Daoy (cell line): ENCODE measurements at places on chromosomes 12 and 14. TPM values are rescaled to one million over a fixed set of nuclear protein-coding genes. Genes with fewer than 3 reads are reported as not detected.
A peak's percentile ranks its signal among the peaks of the same experiment; 100 is the strongest.

The ATP2A2 gene
- total RNA-seq, result 82.2 and 106 TPM in 2 replicates

The CFAP54 gene
- total RNA-seq, result 0.51 and 0.80 TPM in 2 replicates

- DNase-seq, result no peak
Observed at GRCh38 chr12:82326905-82327503, 31.2 kb downstream of the CCDC59 start.

DNA sequence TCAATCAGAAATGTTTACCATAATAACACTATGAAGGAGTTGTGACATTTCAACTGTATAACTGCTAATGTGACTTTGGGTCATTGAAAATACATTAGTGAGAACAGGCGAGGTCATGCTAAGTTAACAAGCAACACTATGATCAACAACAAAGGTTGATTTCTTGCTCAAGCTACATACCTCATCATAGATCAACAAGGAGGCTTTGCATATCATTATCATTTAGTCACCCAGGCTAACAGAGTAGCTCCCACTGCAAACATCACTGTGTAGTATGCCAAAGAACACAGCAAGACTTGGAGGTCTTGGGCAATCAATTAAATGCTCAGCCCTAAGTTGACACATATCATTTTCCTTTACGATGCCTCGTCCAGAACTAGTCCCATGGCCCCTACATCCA, 212.5 kb downstream of the NOVA1 start:
- no peak for DNase-seq

- DNase-seq, result peak; percentile 94
Observed at GRCh38 chr12:52280796-52281560, 6.5 kb downstream of the KRT86 start.

The SLC11A2 gene
- 49.6 and 54.3 TPM in 2 replicates for total RNA-seq

The KRT82 gene
- total RNA-seq, result not detected in 2 replicates

The KLHL33 gene
- total RNA-seq, result not detected in 2 replicates

- DNase-seq, result no peak
Observed at GRCh38 chr12:130973109-130973508, 19.4 kb downstream of the ADGRD1 start.

GRCh38 chr14:93859957-93860356, 67.2 kb upstream of the FAM181A start:
- peak; percentile 37 for DNase-seq

DNA sequence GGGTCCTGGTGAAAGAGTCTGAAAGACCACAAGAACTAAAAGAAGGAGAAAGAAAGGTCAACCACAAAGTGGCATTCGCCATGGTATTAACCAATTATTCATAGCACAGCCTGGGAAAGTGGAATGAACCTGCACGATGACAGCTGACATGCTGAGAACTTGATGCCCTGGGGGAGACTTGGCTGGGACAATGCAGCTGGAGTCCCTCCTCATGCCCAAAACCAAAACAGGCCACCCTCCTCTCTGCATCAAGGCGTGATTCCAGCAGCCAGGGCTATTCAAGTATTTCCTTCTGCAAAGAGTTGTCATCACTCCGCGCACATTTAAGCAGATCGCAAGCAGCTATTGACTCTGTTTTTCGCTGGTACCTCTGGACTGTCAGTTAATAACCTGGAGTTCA, 167.1 kb upstream of the NOS1 start:
- no peak for DNase-seq

The KCNA5 gene
- total RNA-seq, result not detected in 2 replicates

The CLEC7A gene
- not detected in 2 replicates for total RNA-seq

GRCh38 chr12:123387508-123388176, 3.7 kb downstream of the KMT5A start:
- DNase-seq, result no peak

- no peak for DNase-seq
Observed at GRCh38 chr12:66189889-66190288, 875 bp downstream of the IRAK3 start.

GRCh38 chr12:24728366-24728765, 220.5 kb downstream of the BCAT1 start:
- DNase-seq, result peak; percentile 27

The CEBPE gene
- total RNA-seq, result not detected in 2 replicates

GRCh38 chr14:104281768-104282301, 143.4 kb downstream of the KIF26A start:
- DNase-seq, result no peak

- DNase-seq, result no peak
Observed at GRCh38 chr14:24186831-24187538, 1.6 kb downstream of the IPO4 start.
